MCF 10A (cell line): ENCODE measurements at places on chromosomes 6 and 20. TPM values are rescaled to one million over a fixed set of nuclear protein-coding genes. Genes with fewer than 3 reads are reported as not detected.
A peak's percentile ranks its signal among the peaks of the same experiment; 100 is the strongest.

Gene MTO1
- 50.8 and 51.4 TPM in 2 replicates for total RNA-seq

Gene TNNC2
- total RNA-seq: 0.79 TPM in 1 of 2 replicates, not detected in the other

Gene TRDN
- total RNA-seq: not detected in 2 replicates

Gene ENPP5
- total RNA-seq: 0.07 TPM in 1 of 2 replicates, not detected in the other

Gene ERMARD
- 42.8 and 51.7 TPM in 2 replicates for total RNA-seq

Gene PTK6
- 3.8 and 4.4 TPM in 2 replicates for total RNA-seq

Gene KIAA0408
- not detected in 2 replicates for total RNA-seq

- no peak for DNase-seq
Observed at GRCh38 chr6:104414723-104415122, 445.0 kb downstream of the HACE1 start.

GRCh38 chr6:139960671-139961070 is 586.2 kb upstream of the CITED2 start:
- DNase-seq: no peak

DNA sequence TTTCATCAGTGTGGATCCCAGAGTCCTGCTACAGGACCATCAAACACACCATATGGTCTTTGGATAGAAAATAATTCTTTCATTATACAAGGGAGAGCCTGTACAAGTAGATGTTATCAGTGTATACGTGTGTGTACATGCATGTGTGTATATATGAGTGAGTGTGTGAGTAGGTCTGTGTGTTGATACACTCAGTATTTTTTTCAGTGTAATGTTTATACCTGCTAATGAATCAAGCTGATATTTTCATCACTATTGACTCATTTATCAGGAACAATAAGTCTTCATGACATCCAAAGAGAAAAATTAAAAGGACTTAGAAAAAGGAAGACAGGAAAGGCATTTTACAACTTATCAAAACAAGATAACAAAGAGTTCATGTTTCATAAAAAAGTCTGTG is 66.5 kb downstream of the EPM2A start:
- DNase-seq: no peak

DNA sequence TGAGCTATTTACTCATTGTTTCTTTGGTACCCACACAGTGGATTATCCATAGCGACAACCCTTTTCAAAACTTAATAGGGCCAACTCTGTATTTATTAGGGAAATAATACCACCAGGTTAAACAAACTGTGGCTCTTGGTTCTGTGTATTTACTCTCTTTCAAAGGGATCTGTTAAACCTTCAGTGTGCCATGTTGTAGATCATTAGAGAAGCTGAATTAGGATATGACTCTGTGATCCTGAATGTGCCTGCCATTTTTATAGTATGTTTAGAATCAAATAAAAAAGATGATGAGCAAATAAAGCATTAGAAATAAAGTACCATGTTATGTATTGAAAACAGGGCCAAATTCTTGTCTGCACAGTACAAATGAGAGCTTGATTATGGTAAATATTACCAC is 25.0 kb upstream of the SLC35D3 start:
- DNase-seq: no peak

GRCh38 chr20:62898970-62899632 is 27.2 kb downstream of the DIDO1 start:
- no peak for DNase-seq

DNA sequence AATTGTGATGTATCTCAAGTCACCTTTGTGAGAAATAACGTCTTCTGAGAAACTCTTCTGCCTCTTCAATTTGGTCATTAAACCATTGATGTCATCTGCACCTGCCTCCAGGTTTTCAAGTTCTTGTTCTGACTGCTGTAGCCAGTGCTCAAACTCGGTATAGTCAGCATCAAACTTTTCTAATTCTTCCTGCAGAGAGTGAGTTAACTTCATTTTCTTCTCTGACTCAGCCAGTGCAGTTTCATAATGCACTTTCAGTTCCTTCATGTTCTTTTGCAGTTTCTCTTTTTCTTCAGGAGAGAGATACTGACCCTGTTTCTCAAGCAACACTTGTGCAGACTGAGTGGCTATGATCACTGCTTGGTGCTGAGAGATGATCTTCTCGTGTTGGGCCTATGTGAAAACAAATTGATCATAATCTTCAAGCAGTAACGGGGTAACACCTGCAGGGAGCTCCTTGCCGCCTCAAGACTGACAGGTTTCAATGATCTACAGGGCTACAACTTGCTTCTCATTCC is 48.8 kb downstream of the DST start:
- no peak for DNase-seq

GRCh38 chr6:56499095-56499494 is 143.6 kb downstream of the DST start:
- DNase-seq: no peak

DNA sequence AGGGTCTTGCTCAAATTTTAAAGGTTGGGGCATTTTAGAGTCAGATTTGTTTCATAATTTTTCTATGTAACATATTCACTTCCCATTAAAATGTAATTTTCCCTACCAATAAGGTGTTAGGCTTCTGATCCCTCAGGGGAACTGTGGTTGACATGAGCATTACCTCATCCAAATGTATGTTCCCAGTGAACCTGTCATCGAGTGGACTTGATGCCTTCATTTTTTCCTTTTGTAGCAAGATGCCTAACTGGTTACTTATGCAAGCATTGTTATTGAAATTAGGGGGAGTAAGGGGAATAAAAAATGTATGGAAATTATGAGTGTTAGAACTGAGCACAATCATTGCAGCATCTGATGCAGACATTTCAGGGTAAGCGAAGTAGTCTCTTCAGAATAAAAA is 360.5 kb downstream of the BCKDHB start:
- DNase-seq: no peak

GRCh38 chr6:36827261-36828079 is 11.8 kb downstream of the CPNE5 start:
- DNase-seq: peak; percentile 57

GRCh38 chr20:12358655-12359009 is 440.9 kb downstream of the BTBD3 start:
- DNase-seq: no peak

DNA sequence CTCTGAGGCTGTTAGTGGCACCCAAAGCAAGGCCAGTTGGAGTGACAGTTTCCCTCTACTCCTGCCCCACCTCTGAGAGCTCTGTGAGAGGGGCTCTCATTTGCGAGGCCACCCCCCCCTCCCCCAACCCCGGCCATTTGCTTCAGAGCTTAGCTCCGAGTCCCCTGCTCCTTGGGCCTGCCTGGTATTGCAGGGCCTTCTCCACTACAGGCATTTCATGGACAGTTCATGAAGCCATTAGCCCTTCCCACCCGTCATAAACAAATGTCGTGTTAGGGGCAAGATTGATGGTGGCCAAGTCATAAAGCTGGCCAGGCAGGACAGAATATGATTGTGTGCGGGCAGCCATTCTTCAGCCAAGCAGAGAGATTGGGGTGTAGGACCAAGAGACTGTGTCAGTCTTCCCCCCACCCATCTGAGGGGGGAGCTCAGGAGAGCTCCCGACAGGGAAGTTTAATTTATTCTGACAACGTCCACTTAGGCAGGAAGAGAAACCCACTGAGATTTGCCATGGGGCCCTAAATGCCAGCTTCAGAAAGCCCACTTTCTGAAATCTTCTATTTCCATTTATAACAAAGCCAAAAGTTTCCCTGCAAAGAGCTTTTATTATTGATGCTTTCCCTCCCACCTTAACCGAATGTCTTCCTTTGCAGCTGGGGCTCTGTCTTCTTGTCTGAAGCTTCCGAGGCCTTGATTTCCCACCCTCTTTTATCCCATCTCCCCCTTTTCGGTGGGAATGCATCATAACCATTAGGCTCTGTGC is 7.2 kb downstream of the FOXC1 start:
- DNase-seq: no peak

- no peak for DNase-seq
Observed at GRCh38 chr6:153138930-153139329, 7.8 kb upstream of the RGS17 start.

GRCh38 chr6:45540375-45540920 is 162.7 kb upstream of the SUPT3H start:
- no peak for DNase-seq

GRCh38 chr20:13348311-13349234 is 127.5 kb downstream of the ISM1 start:
- no peak for DNase-seq

- no peak for DNase-seq
Observed at GRCh38 chr6:75171567-75171966, 34.3 kb downstream of the COL12A1 start.

- DNase-seq: no peak
Observed at GRCh38 chr6:128414943-128415342, 105.5 kb downstream of the PTPRK start.

- DNase-seq: peak; percentile 56
Observed at GRCh38 chr6:6315660-6316059, 4.8 kb downstream of the F13A1 start.

GRCh38 chr6:156865019-156865629 is 87.9 kb downstream of the ARID1B start:
- no peak for DNase-seq

GRCh38 chr20:61874421-61875068 is 191.1 kb downstream of the TAF4 start:
- peak; percentile 11 for DNase-seq

DNA sequence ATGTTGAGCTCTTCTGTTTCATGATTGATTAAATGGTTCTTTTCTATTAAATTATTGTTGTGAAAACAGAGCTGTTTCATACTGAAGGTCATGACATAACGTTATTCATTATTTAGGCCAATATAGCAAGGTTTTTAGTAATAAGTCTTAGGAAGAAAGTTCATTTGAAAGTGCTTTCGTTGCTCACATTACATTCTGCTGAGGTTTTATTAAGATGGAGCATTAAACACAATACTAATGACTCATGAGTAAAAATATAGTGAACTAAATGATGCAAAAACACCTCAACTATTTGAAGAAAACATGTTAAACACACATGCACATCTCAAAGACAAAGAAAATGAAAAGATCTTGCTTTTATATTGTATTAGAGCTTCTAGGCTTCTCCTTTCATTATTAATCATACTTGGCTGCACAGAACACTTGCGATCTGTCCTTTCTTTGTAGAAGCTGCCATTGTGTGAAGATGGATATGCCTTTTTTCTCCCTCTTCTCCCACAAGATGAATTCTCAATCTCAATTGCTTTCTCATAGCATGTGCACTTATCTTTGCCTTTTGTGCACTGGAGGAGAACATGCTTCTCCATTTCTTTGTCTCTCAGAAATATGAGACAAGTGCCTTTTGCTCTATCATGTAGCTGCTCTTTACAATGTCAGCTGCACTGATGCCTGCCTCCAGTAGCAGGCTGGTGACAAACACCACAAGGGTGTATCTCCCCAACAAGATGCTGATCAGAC is 312.4 kb downstream of the PHF3 start:
- no peak for DNase-seq

GRCh38 chr6:131443514-131443913 is 129.5 kb upstream of the ARG1 start:
- no peak for DNase-seq

DNA sequence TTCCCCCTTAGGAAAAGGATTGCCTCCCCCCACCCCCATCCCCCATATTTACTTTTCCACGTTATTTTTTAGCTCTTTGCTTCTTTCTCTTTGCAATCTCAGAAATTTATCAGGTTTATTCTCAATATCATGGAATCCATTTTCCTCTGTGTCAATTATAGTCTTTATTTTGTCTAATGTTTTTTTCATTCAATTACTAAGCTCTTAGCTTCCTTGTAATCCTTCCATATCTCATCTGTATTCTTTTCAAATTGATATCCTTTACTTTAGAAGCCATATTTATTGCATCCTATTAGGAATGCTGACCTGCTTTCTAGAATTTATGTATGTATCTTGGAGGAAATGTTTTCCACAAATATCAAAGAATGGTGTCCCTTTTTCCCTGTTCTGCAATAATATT is 39.3 kb downstream of the TMC2 start:
- DNase-seq: no peak

- no peak for DNase-seq
Observed at GRCh38 chr20:42857446-42857845, 332.3 kb downstream of the PTPRT start.

- DNase-seq: no peak
Observed at GRCh38 chr20:35856866-35857265, 85.1 kb downstream of the PHF20 start.

- peak; percentile 21 for DNase-seq
Observed at GRCh38 chr20:36092398-36093024, 62.0 kb upstream of the EPB41L1 start.
